Breast epithelium (tissue), 4 donors: ENCODE measurements at places on chromosomes 1 and 21. TPM values are rescaled to one million over a fixed set of nuclear protein-coding genes. Genes with fewer than 3 reads are reported as not detected.

DNA sequence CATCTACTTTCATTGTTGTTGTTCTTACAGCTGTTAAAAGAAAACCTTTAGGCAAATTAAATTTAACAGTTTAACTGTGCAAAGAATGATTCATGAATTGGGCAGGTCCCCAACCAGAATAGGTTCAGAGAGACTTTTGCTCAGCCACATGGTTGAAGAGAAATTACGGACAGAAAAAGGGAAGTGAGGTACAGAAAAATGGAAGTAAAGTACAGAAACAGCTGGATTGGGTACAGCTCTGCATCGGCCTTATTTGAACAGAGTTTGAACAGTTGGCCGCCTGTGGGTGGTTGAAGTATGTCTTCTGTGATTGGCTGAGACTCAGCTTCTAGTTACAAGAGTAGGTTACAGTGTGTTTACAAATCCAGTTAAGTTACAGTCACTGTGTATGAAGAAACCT, 210.1 kb downstream of the FGGY start:
- no peak for DNase-seq

The FNDC5 gene
- 0.59 TPM for total RNA-seq

The OR11L1 gene
- not detected for total RNA-seq

The FAM89A gene
- total RNA-seq = 30.7 TPM

The C1orf105 gene
- total RNA-seq = not detected

The DCST1 gene
- 0.16 TPM for total RNA-seq

GRCh38 chr1:238060061-238060460, 169.3 kb upstream of the ZP4 start:
- no peak for DNase-seq

The MARK1 gene
- total RNA-seq = 13.8 TPM

- DNase-seq = no peak
Measured at GRCh38 chr1:88701275-88701674, 17.2 kb downstream of the PKN2 start.

- DNase-seq = no peak
Measured at GRCh38 chr1:61156576-61157467, 74.5 kb downstream of the NFIA start.

The SLC9C2 gene
- not detected for total RNA-seq

The CD5L gene
- not detected for total RNA-seq

- no peak for DNase-seq
Measured at GRCh38 chr1:234631721-234632125, 21.7 kb upstream of the IRF2BP2 start.

The NSL1 gene
- 28.5 TPM for total RNA-seq

DNA sequence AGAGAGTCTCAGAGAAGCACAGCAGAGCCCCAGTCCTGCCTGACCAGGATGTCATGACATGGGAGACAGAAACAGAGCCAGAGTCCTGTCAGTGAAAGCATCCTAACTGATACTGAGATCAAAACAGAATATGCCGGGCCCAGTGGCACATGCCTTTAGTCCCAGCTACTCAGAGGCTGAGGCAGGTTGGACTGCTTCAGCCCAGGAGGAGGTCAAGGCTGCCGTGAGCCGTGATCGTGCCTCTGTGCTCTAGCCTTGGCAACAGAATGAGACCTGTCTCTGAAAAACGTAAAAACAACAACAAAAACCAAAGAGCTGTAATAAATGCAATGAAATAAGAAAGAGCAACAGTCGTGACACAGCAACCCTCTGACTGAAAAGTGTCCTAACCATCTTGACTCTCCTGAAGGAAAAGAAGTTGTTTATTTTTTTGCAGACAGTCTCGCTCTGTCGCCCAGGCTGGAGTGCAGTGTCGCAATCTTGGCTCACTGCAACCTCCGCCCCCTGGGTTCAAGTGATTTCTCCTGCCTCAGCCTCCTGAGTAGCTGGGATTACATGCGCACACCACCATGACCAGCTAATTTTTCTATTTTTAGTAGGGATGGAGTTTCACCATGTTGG, 189.2 kb downstream of the SLC45A1 start:
- no peak for DNase-seq

DNA sequence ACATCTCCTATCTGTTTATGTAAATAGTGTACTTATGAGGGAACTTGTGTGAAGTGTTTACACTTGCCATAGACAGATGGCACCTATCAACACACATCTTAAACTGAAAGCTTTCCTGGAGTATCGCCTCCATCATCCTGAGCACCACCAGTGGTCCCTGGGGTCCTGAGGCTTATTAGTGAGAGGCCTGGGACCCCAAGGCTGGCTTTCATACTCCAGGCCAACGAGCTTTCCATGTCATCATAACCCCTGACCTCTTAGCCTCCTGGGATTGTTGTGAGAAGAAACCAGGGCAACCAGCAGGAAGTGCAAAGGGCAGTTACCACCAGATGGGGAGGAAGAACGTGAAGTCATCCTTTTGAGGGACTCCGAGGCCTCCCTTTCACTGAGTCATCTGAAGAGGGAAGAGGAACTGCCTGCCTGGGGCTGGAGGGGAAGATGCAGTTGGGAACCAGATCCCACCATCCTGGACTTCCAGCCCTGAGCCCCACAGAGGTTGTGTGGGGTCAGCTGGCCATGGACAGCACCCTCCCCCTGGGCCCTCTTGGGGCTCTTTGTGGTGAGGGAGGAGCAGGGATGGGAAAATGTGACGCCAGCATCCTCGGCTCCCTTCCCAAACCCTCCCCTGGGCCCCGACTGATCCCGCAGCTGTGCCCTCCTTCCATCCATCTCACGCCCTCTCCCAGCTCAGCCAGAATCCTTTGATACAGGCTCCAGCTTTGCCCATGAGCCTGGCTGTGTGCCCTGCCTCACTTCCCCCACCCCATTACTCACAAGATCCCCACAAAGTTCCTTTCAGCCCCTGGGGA, 5.8 kb downstream of the INKA2 start:
- DNase-seq = no peak

The RUNX1 gene
- total RNA-seq = 24.8 TPM

DNA sequence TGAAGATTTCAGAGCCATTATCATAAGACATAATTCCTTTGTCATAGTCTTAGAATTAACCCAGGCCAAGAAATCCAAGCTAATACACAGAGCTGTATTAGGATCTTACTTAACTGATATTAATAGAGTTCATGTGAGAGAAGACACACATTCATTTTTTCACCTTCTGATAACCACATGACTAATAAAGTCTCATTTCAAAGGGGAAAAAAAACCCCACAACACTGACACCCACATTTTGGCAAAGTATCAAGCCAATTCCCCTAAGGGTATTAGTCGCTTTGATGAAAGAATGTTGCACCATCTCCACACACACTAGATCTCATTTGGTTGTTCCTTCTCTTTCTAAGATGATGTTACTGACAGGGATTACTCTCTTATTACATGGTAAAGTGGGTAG, 344.4 kb upstream of the ESRRG start:
- no peak for DNase-seq

DNA sequence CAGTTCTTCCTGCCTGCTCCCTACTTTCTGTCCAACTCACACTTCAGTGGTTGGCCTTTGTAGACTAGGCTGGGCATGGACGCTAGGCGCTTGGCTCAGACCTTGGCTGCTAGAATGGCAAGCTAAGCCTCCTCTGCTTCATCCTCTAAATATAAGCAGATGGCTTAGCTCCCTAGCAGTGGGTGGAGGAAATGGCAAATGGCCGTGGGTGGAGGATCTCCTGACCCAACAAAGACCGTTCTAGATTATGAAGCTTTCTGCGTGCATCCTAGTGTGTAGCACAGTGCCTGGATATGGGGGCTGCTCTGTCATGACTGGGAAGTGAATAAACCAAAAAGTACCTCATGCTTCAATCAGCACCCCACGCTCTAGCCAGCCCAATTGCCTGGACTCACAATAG, 10.4 kb upstream of the ETV3L start:
- DNase-seq = no peak

GRCh38 chr1:22722901-22723550, 12.4 kb downstream of the EPHB2 start:
- no peak for DNase-seq

DNA sequence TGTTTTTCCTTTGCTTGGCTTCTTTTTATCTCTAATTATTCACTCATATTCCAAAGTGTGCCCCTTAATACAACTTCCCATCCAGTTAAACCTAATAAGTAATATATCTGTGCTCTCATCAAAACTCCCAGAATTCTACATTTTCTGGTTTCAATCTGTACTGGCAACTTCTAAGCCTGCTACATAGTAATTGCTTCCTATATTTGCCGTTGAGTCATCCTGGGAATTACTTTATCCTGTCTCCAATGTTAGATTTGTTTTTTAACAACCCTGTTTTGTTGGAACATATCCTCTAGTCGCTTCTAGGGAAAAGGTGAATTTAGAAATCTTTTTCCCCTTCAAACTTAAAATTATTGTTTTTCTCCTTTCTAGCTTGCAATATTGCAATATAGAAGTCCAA, 620.5 kb upstream of the PKN2 start:
- DNase-seq = no peak

The DPT gene
- total RNA-seq = 740 TPM

DNA sequence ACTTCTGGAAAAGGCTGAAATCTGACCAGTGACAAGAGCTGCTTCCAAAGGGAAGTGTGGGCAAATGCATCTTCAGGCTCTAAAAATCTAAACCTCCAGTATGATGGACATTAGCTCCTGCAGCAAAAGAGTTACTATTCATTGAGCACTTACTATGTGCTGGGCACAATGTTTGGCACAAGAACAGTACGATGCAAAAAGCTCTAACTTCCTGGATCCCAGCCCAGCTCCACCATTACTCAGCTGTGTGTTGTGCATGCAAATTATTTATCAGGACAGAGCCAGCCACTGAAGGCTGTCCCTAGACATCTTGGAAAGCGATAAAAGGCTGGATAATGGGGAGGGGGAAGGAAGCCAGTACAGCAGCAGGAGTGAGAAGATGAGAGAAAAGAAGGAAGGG, 143.5 kb downstream of the ELAVL4 start:
- DNase-seq = no peak

- DNase-seq = no peak
Measured at GRCh38 chr1:29893806-29894205, 657.5 kb downstream of the PTPRU start.

GRCh38 chr1:245432228-245432875, 277.6 kb downstream of the KIF26B start:
- no peak for DNase-seq

DNA sequence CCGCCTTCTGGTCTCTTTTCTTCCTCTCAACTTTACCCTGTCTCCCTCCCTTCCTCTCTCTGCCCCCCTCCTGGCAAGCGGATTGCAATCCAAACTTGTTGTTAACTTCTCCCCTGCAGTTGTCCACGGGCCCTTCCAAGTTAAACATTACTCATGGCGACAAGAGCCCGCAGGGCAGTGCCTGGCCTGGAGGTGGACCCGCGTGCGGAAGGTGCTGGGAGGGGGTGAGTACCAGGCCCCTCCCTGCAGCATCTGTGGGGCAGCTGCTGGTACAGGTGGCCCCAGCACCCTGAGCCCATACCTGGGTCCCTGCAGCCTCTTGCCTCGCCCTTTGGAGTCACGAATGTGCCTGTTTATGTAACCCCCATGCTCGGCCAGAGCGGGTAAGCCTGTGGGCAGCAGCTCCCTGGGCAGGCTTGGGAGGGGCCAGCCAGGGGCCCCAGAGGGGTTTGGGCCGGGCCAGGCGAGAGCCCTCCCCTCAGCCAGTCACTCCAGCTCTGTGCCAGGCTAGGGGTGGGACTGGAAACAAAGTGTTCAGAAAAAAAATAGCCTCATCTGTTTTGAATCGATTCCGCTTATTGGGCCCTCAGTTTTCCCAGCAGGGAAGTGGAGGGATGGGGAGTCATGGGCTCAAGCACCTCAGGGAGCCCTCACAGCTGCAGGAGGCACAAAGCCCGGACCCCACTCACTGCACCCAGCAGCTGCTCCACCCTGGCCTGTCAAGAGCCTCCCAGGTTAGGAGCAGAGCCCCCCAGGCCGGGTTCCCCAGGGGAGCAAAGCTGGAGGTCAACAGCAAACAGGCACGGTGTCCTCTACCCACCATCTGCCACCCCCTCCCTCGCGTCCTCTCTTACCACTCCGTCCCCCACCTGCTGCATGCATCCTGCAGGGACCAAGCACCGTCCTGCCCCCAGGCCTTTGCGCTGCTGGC, 14.0 kb upstream of the FAAP20 start:
- no peak for DNase-seq

- DNase-seq = no peak
Measured at GRCh38 chr21:44704636-44705001, 6.8 kb downstream of the TSPEAR start.

- peak; percentile 10 for DNase-seq
Measured at GRCh38 chr1:30507401-30508174, 215.8 kb downstream of the MATN1 start.

DNA sequence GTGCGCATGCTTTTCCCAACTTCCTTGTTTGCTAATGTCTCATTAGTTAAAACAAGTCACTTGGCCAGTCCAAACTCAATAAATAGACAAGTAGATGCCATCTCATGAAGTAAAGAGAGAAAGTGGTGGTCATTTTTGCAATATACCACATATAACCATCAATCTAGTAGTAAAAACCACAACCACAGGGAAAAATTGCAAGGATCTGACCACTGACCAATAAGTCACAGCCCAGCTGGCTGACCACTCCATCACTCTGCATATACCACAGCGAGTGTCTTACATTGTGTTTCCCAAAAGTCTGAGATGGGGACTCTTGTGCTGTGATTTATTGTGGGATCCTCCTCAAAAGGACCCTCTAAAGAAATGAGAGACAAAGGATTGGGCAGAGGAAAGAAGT, 76.0 kb downstream of the FH start:
- no peak for DNase-seq

The RNU1-3 gene
- total RNA-seq = under 0.01 TPM

The KIF21B gene
- total RNA-seq = 0.96 TPM

DNA sequence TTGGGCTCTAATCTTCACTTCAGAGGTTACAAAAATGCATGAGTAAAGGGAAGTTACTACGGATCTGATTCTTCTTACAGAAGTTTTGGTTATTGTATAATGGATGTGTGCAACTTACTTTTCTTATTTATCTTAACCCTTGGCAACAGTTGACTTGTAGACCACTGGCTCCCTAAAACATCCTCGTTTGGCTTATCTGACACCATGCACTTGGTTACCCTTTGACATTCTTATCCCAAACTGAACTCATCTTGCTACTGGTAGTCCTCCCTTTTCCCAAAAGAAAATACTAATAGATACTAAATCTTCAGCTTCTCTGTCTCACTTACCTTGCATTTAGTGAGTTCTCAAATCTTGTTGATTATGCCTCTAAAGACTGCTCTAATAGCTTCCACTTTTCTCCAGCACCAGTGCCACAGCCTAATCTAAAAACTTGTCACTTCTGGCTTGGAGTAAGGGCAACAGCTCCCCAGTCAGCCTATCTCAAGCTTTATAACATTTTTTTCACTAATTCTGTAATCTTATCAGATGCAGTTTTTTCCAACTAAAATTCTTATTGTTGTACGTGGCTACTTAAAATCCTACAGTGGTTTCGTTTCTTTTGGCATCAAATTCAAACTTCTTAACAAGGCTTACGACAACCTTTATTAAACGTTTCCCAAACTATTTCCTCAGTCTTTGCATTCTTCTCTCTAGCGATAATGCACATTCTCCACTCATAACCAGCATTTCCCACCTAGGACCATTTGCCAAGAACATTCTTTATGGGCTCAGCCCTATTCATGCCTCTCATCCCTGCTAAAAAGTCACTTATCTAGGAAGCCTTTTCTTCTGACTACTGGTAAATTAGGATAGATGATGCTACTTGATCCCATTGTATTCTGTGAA, 204.2 kb downstream of the KCNT2 start:
- no peak for DNase-seq

The DIRAS3 gene
- 12.9 TPM for total RNA-seq

The EXO1 gene
- not detected for total RNA-seq

The ANKRD34A gene
- 0.98 TPM for total RNA-seq
